ENCODE measurements at places on chromosomes 5 and 9.

- no peak for DNase-seq
Observed at GRCh38 chr5:37881359-37881758, 41.5 kb upstream of the GDNF start.

DNA sequence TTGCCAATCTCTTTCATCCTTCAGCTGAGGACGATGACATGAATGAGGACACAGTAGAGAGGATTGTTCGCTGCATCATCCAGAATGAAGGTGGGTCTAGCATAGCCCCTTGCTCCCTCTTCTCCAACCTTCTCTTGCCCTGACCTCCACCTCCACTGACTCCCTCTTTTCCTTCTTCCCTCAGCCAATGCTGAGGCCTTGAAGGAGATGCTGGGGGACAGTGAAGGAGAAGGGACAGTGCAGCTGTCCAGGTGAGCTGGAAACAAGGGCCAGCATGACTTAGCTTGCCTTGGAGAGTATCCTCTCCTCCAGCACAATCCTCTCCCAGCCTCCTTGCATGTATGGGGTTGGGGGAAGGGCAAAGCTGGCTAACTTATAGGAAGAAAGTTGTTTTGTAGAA lies 2.0 kb downstream of the RELL2 start:
- DNase-seq = no peak

DNA sequence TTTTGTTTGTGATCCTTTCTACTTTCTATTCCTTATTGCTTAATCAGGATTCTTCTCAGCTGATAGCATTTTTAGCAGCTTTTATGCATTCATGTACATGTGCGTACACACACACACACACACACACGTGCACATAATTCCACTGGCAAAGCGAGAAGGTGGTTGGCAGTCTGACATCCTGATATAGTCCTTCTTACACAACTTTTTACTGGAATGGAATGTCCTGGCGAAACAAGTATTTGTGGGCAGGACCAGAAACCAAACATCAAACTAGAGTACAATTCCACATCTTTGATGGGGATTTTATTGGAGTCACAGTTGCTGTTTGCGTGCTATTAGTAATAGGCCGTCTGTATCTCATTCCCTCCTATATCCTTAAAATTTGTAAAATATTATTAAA lies 356.5 kb downstream of the CCDC171 start:
- no peak for DNase-seq

- no peak for DNase-seq
Observed at GRCh38 chr9:110160123-110160522, 47.8 kb downstream of the C9orf152 start.
